ENCODE measurements at places on chromosomes 12 and 14.

DNA sequence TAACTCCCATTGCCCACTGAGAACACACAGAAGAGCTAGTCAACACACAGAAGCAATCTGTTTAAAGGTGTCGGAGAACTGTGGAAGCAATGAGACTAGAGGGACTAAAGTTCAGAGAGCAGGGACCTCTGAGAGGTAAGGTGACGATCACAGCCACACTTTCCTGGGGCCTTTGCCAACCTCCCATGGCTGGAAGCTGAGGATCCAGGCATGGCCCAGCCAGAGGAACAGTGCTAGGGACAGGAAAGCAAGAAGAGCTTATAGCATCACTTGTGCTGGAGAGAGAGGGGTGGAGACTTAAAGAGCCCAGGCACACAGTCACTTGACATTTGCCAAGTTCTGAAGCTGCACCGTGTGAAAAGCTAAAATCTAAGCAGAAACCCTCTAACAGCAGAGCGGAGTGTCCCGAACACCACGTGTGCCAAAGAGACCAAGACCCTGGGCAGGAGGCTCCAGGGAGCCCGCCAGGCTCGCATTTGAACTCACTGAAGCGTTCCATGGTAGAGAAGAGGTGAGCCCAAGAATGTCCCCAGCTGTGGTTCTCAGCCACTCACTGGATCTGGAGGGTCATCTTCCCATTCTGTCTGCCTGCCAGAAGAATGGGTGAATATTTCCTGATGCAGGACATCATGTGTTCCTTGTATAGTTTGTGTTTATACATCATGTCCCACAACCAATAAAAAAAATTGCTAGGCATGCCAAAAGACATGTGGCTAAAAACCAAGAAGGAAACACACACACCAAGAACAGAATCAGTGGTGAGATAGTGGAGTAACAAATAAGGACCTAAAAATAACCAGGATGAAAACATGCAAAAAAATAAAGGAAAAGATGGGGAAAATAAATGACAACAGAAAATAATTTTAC lies 174.0 kb upstream of the C14orf180 start:
- no peak for DNase-seq

- no peak for DNase-seq
Measured at GRCh38 chr12:69948851-69949250, 123.8 kb downstream of the MYRFL start.

GRCh38 chr12:108526482-108527165 lies 11.5 kb downstream of the FICD start:
- peak; percentile 76 for DNase-seq

DNA sequence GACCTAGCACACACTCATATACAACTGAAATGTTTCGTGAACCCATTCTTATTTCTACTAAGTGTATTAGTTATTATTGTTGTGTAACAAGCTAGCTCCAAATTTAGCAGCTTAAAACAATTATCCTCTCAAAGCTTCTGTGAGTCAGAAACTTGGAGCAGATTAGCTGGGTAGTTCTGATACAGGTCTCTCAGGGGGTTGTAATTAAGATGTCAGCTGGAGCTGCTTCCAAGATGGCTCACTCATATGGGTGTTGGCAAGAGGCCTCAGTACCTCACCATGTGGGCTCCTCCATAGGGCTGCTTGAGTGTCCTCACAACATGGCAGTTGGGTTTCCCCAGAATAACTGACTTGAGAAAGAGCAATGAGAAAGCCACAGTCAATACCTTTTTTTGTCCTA lies 9.8 kb downstream of the GPR135 start:
- DNase-seq, result no peak

- DNase-seq, result no peak
Measured at GRCh38 chr12:110349514-110350151, 53.9 kb downstream of the ANAPC7 start.

DNA sequence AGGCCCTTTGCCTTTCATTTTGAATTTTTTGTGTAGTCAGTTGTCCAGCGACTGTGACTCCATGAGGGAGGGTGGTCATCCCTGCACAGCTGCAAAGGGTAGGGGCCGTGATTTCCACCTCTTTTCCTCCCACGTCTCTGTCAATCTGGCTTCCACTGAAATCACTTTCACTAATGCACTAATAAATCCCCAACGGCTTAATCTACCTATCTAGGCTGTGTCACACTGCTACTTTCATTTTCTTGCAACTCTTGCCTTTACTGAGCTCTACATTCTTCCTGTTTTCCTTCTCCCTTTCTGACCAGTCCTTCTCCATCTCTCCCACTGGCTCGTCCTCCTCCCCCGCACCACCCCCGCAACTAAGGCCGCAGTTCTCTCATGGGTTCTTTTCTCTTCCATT lies 212.3 kb upstream of the FOXN3 start:
- no peak for DNase-seq

DNA sequence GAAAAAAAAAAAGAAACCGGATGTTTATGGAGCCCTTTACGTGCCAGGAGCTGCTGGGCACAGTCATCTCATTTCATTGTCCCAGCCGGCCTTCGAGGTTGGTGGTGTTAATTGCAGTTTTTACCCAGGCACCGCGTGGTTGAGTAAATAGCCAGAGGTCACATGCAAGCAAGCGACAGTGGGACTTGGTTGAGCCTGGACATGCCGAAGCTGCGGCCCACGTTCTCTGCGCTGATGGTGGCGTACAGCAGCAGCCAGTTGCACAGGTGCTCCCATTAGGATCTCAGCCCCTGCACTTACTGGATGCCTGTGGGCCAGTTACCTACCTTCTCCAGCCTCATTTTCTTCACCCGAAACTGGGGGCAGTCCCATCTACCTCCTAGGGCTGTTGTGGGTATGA lies 54.0 kb downstream of the TSPAN9 start:
- DNase-seq, result no peak

- DNase-seq, result no peak
Measured at GRCh38 chr14:29486132-29486531, 441.5 kb downstream of the PRKD1 start.

DNA sequence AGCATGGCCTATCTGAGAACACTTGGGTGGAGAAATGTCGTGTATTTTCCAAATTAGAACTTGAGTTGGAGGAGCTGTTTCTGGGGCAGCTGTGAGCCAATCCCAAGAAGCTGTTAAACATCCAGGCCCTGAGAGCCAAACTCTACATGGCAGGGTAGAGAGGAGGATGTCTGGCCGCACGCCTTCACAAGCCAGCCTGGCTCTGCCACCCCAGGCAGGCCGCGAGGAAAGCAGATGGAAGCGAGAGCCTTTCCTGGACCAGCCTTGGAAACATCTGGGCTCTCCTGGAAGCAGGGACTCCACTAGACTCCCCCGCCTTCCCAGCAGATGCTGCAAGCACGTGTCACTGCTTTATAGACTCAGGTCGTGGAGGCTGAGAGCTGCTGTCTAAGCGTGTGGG lies 312.8 kb upstream of the FKBP4 start:
- peak; percentile 24 for DNase-seq

DNA sequence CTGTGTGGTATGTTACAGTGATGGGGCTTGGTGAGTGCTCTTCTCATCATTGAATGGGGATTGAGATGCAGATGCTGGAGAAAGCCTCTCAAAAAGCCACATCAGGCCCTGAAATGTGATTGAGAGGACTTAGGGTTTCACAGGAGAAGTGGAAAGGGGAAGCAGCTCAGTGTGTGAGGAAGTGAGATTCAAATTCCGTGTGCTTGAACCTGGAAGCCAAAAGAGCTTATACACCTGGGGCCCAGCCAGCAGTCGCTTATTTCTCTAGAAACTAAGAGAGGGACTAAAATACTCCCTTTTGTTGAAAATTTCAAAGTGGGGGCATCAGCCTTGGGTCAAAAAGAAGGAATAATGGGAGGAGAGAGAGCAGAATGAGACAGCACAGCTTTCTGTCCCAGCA lies 39.1 kb upstream of the GZMB start:
- no peak for DNase-seq

DNA sequence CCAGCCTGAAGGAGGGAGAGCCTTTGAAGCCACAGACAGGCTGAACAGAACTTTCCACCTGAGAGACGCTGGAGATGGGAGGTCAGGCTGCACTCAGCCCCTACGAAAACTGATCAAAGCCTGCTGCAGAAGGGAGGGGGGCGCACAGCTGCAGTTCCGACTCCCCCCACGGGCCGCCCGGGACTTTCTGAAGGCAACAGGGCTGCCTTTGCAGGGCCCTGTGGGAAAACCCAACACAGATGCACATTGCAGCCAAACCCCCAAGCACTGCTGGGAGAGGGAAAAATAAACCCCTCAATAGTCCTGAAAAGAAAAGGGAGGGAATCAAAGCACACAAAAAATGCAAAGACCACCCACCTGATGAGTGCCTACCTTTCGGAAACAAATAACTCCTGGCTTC lies 290.6 kb downstream of the ZFP36L1 start:
- DNase-seq, result no peak

DNA sequence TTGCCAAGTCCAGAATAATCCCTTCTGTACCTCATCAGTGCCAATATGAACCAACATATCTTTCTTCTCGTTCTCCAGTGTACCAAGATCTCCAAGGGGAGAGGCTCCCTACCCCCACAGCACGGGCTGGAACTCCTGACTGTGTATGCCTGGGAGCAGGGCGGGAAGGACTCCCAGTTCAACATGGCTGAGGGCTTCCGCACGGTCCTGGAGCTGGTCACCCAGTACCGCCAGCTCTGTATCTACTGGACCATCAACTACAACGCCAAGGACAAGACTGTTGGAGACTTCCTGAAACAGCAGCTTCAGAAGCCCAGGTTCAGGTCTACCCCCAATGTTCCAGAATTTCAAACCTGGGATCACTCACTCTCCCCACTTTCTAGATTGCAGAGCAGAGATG lies 10.5 kb upstream of the OAS2 start:
- DNase-seq, result no peak

- DNase-seq, result no peak
Measured at GRCh38 chr12:49616533-49617219, 6.7 kb upstream of the PRPF40B start.

- DNase-seq, result no peak
Measured at GRCh38 chr12:25463521-25463920, 89.6 kb downstream of the LMNTD1 start.

DNA sequence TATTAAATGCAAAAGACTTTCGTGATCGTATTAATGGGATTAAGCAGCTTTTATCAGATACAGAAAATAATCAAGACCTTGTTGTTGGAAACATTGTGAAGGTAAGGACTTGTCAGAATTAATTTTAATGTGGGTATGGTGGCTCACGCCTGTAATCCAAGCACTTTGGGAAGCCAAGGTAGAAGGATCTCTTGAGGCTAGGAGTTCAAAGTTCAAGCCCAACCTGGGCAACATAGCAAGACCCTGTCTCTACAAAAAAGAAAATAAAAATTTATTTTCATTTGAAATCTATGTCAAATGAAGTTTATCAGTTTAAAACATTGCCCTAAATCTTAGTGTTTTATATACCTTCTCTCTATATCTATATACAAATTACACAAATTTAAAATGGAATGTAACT lies 17.2 kb upstream of the PRPF39 start:
- DNase-seq, result no peak

GRCh38 chr12:124123296-124124000 lies 150.4 kb downstream of the ZNF664 start:
- DNase-seq, result no peak

DNA sequence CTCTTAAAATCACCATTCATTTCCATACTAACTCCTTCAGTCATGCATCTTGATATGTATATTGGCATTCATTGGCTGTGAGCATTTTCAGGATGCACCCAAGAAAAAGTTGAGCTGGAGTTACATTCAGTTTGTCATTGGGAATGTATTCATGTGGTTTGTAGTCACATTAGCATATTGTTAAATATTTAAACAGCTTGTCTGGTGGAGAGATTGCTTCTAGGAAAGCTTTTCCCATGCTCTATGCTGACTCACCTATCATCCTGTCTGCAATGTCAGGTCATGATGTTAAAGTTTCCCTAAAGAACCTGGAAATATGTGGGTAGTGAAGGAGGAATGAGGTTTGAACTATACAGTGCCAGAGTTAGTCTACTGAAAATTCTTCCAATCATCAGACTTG lies 583.6 kb downstream of the GALC start:
- no peak for DNase-seq

DNA sequence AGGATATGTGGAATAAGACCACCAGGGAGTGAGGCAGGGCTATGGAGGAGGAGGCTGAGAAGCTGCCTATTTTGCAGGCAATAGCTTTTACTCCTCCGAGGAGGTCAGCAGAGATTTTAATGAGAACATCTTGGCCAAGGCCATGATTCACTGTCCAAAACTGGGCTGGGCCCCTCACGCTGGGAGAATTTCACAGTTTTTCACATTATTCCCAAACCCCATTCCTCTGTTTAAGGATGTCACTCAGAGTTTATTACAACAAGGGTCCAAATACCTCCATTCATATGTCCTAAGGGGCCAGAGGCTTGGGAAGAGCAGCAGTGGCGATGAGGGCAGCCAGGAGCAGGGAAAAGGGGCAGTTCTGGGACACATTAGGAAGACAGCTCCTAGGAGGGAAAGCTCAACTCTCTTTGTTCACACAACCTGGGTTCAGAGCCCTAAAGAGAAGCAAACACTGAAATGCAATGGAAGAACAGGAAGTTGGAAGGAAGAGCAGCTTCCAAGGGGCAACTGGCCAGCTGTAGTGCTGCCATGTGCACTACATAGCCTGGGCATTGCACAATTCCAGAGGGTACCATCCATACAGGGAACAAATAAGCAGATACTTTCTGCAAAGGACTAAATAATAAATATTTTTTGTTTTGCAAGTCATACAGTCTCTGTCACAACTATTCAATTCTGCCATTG lies 283.2 kb downstream of the NUAK1 start:
- no peak for DNase-seq

GRCh38 chr12:12705838-12706520 lies 10.0 kb upstream of the GPR19 start:
- DNase-seq, result no peak

GRCh38 chr12:52189376-52190174 lies 2.2 kb downstream of the KRT80 start:
- DNase-seq, result peak; percentile 72

DNA sequence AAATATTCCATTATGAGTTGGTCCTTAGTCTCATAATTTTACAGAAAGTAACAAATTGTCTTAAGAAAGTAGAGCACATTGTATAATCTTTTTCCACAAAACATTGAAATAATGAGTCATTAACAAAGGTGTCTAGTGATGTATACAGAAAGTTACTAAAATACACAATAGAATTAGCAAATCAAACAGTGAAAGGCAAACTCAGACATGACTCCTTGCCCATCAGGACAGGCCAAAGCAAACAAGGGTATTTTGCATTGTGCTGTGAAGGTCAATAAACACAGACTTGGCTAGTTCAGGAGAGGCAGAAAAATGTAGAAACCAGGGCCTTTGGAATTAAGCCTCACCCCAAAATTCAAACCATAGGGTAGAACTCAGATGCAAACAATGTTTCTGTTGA lies 37.3 kb downstream of the SIX4 start:
- DNase-seq, result no peak

- DNase-seq, result no peak
Measured at GRCh38 chr12:537772-538171, 78.0 kb downstream of the B4GALNT3 start.
